Peyer's patch (tissue), 4 donors: ENCODE measurements at places on chromosomes 5 and 9. TPM values are rescaled to one million over a fixed set of nuclear protein-coding genes. Genes with fewer than 3 reads are reported as not detected.

ABCA2 gene
- 48.7 TPM for total RNA-seq

- peak; percentile 43 for DNase-seq
- no peaks in the 10 kb centered on the region for H3K27me3 ChIP-seq
- no peak overlapping the region for H3K4me3 ChIP-seq
- no peak overlapping the region for H3K27ac ChIP-seq
- H3K4me1 ChIP-seq: peaks cover 24% of the 10 kb centered on the region
Measured at GRCh38 chr5:132254321-132254977, 3.0 kb upstream of the PDLIM4 start.

DNA sequence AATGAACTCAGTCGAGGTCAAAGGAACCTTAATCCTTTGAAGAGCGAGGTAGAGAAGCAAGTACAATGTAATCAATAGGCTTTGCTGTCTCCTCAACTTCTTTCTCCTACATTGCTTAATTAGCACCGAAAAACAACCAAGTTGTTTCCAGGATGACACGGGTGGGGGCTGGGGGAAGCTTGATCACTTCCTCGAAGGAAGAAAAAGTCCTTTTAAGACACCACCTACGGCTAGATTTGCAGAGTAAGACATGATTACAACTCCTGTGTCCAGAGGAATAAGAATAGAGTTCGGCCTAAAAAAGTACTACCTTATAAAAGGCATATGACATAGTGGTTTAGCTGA is 811 bp upstream of the ARRDC3 start:
- no peaks in the 10 kb centered on the region for H3K4me1 ChIP-seq
- peak; percentile 26 for DNase-seq
- peak overlapping the region; percentile 99 for H3K27ac ChIP-seq
- no peaks in the 10 kb centered on the region for H3K36me3 ChIP-seq

DNA sequence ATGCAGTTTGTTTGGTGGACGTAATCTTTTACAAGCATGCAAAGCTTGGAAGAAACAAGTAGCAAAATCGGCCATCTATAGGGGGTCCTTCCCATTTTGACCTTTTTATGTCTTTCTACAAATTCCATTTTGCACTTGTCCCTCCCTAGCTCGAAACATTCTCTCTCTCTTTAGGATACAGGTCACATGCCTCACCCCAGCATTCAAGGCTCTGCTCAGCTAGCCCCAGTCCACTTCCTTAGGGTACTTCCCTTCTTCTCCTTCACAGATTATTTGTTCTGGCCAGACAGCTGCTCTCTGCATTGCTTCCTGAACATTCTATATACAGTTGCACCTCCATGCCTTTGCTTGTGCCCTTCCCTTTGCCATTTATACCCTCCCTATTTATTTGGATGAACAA is 31.7 kb upstream of the TRIM14 start:
- no peaks in the 10 kb centered on the region for H3K36me3 ChIP-seq
- H3K27ac ChIP-seq: no peak overlapping the region
- peak; percentile 37 for DNase-seq
- peaks cover under 1% of the 10 kb centered on the region for H3K4me1 ChIP-seq
- H3K27me3 ChIP-seq: no peaks in the 10 kb centered on the region

PCDHB16 gene
- total RNA-seq: 5.8 TPM

DNA sequence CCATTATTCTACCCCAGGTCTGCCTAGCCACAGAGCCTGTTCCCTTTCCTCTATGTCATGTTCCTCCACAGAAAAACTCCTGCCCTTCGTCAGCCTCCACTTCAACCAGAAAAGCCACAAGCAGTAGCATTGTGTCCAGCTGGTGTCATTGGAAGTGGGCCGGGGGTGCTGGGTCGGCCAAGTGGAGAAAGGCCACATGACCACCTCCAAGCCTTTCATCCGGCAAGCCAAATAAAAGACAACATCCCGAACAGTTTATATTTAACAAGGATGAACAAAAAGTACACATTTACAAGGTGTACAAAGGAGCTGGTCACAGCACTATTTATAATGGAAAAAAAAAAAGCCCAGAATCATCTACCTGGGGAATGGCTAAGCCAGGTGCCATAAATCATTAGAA is 16.1 kb upstream of the SPOCK1 start:
- no peaks in the 10 kb centered on the region for H3K27me3 ChIP-seq
- no peak overlapping the region for H3K4me3 ChIP-seq
- no peak for DNase-seq
- no peaks in the 10 kb centered on the region for H3K4me1 ChIP-seq
- no peaks in the 10 kb centered on the region for H3K36me3 ChIP-seq
- H3K27ac ChIP-seq: no peak overlapping the region

GRCh38 chr5:167877924-167878323 is 413.5 kb upstream of the WWC1 start:
- H3K4me3 ChIP-seq: no peak overlapping the region
- H3K36me3 ChIP-seq: no peaks in the 10 kb centered on the region
- H3K4me1 ChIP-seq: no peaks in the 10 kb centered on the region
- H3K27ac ChIP-seq: no peak overlapping the region
- DNase-seq: no peak

DNA sequence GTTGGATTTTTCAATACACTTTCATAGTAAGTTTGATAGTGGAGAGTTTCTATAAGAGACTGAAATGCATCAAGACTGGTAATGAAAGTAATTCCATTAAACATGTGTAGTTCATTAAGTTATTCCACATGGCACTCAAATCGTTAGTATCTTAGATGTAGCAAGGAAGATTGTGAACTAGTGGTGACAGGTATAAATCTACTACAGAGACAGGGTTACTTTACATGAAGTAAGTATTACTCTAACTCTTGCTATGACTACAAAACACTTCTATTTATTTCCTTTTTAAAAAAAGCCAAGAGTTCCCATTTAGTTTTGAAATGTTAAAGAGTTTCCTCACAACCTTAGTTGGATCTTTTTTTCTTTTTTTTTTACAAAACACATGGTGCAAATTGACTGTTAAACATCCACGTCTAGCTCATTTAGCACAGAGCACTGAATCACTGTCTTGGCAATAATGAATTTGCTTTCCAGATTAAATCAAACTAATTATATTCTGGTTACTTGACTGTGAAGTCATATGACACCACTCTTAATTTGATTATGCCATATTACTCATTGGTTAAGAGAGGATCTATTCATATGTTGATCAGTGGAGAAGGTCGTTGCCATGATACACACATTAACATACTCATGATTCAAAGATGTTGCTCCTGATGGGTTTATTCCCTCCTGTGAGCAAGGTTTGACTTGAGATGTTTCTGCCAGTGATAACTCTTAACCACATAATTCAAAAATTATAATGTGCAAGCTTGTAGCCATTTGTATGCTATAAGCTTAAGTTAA is 644.8 kb downstream of the EFNA5 start:
- DNase-seq: no peak
- no peak overlapping the region for H3K27ac ChIP-seq
- H3K4me1 ChIP-seq: no peaks in the 10 kb centered on the region
- H3K27me3 ChIP-seq: no peaks in the 10 kb centered on the region
- H3K36me3 ChIP-seq: no peaks in the 10 kb centered on the region

DNA sequence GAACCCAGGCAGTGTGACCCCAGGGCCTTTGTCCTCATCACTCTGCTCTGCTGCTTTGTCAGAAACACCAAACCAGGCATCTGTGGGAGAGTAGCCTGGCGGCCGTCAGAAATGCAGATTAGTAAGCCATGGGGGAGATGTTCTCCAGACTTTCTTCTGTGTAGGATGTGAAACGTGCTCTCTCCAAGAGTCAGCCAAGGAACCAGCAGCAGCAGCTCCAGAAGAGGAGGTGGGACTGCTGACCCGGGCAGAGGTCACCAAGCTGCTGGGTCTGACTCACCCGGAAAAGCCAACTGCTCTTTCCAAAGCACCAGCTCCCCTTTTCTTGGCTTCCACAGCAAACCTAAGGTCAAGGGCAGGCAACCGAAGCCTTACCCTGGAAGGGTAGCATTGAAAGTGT is 14.4 kb upstream of the ABLIM3 start:
- no peak overlapping the region for H3K27ac ChIP-seq
- DNase-seq: no peak
- H3K4me3 ChIP-seq: no peak overlapping the region
- H3K36me3 ChIP-seq: no peaks in the 10 kb centered on the region
- no peaks in the 10 kb centered on the region for H3K4me1 ChIP-seq
